ENCODE measurements at places on chromosomes 13 and 19.

DNA sequence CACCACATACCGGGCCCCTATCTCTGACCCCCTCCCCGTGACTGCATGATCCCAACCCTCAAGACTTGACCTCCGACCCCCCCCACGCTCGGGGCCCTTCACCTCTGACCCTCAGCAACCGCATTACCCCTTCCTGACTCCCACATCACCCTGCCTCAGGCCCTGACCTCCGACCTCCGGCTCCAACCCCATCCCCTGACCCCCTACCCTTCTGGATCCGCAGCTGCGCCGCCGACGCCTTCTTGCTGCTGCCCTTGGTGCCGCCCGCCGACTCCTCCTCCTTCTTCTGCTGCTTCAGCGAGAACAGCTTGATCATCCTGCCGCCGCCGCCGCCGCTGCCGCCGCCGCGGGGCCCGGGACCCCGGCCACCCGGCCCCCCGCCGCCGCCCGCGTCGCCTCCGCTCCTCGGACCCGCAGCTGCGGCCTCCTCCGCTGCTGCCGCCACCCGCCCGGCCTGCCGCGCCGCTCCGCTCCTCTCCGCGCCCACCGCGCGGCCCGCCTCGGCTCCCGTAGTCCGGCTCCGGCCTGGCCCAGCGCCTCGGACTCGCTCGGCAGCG lies at the start of gene UBE2M:
Gene UBE2M, minus strand, starts transcription at position 546 of the 557 bp plus-strand sequence. Its CDS starts 230 bp downstream, at position 316.
- no peak for DNase-seq

- peak; percentile 71 for DNase-seq
Observed at GRCh38 chr13:50123862-50124535, 108.8 kb downstream of the KCNRG start.

DNA sequence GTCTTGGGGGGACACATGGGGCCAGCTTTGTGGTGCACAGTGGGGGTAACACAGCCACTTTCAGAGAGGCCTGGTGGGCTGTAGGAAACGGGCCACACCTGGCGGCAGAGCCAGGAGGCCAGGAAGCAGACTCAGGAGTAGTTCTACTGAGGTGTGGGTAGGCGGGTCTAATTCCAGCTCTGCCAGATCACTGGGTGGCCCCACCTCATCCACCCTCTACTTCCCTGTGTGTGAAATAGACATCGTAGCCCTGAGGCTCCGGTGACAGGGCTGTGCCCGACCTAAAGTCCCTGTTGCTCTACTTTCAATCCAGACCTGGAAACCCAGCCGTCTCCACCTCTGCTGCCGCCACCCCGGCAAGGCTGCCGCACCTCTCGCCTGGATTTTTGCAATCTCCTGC lies 4.0 kb downstream of the NKPD1 start:
- no peak for DNase-seq

DNA sequence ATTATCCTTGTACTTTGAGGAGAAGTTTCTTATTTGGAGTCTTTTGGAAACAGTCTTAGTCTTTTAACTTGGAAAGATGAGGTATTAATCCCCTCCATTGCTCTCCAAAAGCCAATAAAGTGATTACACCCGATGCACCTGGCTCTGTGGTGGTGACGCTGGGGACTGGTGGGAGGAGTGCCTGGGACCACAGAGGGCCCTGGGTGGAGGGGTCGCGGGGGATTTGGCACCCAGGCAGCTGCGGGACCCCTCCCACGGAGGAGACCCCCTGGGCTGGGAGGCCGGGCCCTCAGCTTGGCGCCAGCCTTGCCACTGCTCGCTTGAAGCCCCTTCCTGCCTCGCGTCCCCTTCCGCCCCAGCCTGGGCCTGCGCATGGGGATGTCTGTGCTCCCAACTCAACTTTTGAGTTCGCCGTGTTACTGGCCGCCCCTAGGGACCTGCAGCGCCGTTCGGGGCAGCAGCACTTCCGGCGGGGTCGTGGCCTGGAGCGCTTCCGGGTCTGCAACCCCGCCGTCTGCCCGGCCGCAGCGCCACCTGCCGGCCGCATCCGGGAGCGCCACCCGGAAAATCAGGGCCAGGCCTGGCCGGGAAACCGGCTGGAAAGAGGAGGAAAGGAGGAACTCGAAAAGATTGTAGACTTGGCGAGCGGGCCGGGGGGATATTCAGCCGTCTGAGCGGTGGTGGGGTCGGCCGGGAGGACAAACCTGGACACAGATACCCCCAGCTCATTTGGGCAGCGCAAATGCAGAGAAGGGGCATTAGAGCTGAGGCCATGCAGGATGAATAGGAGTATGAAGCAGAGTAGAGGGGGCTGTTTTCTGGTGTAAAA lies 8.4 kb downstream of the PEAK3 start:
- peak; percentile 24 for DNase-seq

GRCh38 chr13:53005626-53006025 lies 23.0 kb upstream of the OLFM4 start:
- DNase-seq: no peak

- no peak for DNase-seq
Observed at GRCh38 chr19:35266520-35267352, 2.0 kb upstream of the USF2 start.

- DNase-seq: no peak
Observed at GRCh38 chr13:49652355-49653305, 24.3 kb downstream of the ARL11 start.

DNA sequence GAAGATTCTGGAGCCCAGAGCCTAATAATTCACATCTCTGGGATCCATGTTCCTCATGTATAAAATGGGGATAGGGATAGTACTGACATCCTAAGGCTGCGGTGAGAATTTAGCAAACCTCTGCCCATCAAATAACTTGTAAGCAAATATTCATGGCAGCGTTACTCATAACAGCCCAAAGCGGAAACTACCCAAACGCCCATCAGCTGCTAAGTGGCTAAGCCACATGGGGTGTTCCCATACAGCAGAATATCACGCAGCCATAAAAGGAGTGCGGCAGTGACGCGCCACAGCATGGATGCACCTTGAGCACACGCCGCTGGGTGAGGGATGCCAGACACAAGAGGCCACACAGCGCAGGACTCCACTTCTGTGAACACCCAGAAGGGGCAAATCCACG lies 19.7 kb downstream of the VRK3 start:
- DNase-seq: no peak

DNA sequence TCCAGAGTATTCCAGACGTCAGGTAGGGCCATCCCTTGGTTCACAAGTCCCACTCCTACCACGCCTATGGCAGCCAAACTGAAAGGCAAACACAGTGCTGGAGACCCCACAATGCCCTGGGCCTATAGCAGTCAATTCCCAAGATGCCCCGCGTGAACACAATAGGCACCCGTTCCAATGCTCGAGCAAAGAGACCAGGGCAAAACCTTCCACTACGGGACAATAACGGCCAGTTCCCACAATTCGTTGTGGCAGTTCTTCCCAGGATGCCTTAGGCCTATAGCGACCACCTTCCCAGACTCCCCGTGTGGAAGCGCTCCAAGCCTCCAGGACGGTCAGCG lies 538 bp downstream of the ZNF428 start:
- no peak for DNase-seq

DNA sequence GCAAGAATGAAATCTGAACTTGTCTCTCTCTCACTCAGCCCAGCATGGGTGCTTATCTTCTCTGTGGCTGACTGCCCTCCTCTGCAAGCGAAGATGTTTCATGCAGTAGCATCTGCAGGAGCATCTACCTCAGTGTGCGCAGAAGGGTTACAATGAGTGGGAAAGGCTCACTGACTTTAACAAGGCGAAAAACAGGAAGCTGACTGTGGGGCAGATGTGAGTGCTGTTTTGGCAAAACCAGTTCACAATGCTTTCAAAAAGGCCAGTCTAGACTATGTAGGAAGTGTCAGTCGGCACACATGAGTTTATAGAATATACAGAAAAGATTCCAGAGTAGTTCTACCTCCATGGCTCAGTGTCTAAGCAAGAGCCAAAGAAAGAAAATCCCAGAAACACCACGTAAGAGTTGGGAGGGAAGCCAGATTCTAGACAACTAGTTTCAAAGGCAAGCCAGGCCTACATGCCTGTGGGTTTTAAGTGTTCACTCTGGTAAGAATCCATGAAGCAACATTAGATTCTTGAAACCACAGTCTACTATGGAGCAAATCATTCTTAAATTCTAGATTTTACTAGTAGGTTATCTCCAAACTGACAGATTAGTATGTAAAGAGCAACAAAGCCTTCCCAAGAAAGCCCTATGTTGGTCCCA lies 124.5 kb downstream of the ABCC4 start:
- DNase-seq: no peak

DNA sequence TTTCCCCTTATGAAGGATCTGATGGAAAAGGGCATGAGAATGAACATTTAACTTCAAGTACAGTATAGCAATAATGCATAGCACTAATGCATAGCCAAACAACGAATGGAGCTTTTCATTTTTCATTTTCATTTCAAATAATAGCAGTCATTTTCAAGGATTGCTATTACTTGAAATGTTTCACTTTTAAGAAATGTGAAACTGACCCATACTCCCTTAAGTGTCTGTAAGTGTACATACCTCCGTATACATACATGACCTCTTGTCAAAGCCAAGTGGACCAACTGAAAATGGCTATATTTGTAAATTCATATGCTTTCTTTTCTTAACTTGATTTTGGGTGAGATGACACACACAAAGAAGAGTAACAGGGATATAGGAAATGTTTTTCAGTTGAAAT lies 3.8 kb downstream of the RAP2A start:
- DNase-seq: no peak

GRCh38 chr19:35030257-35031071 lies at the start of gene SCN1B:
Gene SCN1B, plus strand, starts transcription at chr19:35030470. Its CDS starts 351 bp downstream, at chr19:35030821.
- DNase-seq: peak; percentile 46

DNA sequence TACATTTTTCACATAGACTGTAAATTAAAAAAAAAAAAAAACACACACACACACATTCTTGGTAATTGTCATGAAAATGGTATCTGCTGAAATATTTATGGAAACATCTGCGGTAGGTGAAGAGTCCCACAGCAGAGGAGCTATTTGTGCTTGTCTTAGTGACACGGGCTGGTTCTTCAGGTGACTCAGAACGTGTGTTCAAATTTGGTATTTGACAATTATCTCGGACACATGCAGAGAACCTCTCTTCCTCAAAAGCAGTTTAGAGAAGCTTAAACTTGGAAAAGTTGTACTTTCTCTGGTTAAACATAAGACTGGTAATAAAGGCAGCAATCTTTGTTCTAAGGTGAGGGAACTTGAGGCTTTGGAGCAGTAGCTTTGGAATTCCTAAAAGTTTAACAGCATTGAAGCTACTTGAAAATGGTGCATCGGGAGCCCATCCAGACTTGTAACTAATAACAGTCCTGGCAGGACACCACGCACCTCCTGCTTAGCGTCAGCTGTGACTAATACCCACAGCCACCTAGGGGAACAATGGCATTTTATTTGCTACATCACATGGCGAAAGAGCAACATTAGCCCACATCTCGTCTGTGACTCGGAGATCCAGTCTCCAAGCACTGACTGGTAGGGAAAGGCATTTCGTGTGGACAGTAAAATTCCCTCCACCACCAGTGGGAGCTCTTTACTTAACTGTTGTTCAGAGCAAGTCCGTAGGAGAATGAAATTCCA lies 1505.1 kb upstream of the SLC10A2 start:
- DNase-seq: peak; percentile 46
